ENCODE measurements at places on chromosomes 11 and 22. TPM values are rescaled to one million over a fixed set of nuclear protein-coding genes. Genes with fewer than 3 reads are reported as not detected.

The ACRV1 gene
- total RNA-seq, result not detected

The SLC7A4 gene
- not detected for total RNA-seq

The GAB4 gene
- total RNA-seq, result not detected

The OR4D5 gene
- not detected for total RNA-seq

The NXPE1 gene
- not detected for total RNA-seq

The MPZL3 gene
- 7.0 TPM for total RNA-seq

The MS4A15 gene
- total RNA-seq, result not detected

The SYT13 gene
- not detected for total RNA-seq

The SPON1 gene
- not detected for total RNA-seq

The TREH gene
- not detected for total RNA-seq

The PPFIBP2 gene
- 3.3 TPM for total RNA-seq

The ANKK1 gene
- total RNA-seq, result not detected

The PLAAT2 gene
- 3.0 TPM for total RNA-seq
